ENCODE measurements at places on chromosomes 4 and X.

DNA sequence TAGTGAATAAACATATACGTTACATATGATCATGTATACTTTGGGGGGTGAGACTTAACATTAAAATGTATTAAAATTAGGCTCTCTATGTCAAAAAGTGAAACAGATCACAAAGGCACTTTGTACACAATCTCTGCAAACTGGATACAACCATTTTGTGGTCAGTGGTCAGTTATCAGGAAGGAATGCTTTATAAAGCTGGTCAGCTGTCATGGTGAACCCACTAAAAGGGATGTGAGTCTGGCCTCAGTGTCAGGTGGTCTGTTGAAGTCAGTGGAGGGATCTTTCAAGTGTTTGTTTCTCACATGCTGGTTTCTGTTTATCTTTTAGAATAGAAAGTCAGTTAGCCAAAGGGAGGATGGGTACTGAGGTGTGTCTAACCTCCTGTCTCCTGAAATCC is 875.5 kb upstream of the INTU start:
- no peak for DNase-seq

- no peak for DNase-seq
Observed at GRCh38 chr4:73822389-73822788, 14.1 kb upstream of the CXCL6 start.

GRCh38 chr4:56874923-56875322 is 32.8 kb upstream of the REST start:
- DNase-seq: no peak

- no peak for DNase-seq
Observed at GRCh38 chr4:54276641-54277430, 47.7 kb downstream of the PDGFRA start.

GRCh38 chr4:113845138-113845537 is 83.6 kb upstream of the CAMK2D start:
- DNase-seq: no peak

DNA sequence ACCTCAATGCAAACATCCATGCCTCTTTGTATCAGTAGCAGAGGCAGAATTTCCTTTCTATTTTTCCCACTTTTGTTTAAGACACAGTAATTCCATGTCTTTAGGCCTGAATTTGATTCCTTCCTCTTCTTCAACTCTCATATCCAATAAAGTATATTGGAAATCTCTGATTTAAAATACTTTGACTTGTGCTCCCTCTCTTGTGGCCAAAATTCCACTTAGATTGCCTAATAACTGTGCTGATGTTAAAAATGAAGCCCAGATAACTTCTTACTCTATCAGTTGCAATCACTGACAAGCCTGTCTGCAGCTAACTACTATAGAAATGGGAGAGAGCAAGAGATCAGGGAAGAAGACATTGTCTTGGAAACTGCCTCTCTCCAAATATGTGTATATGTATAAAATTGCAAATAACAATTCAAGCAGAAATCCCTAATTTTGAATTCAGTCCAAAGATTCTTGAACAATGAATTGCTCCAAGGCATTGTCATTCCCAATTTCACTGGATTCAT is 163.5 kb upstream of the SPIN4 start:
- no peak for DNase-seq

GRCh38 chr4:18816228-18816895 is 794.8 kb upstream of the LCORL start:
- no peak for DNase-seq

Data from GM10248 (cell line).